Type B pancreatic cell (in vitro differentiated cells): ENCODE measurements at places on chromosomes 4 and X.
A peak's percentile ranks its signal among the peaks of the same experiment; 100 is the strongest.

DNA sequence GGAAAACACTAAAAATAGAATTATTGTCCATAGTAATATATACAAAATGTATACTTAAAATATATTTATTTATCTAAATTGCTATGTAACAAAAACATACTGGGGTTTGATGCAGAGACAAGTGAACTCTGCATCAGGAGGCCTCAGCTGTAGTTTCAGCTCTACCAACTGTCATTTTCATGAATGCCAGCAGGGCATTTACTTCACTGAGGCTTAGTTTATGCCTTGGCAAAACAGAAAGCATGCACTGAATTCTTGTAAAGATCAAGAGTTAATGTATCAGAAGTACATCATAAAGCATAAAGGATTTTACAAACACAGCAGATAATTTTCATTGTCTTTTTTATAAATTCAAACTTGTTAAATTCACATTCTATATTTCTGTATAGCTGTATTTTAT lies 577.0 kb downstream of the C4orf33 start:
- no peaks in the 10 kb centered on the region for H3K36me3 ChIP-seq
- H3K4me3 ChIP-seq, result no peak overlapping the region
- H3K27ac ChIP-seq, result no peak overlapping the region
- DNase-seq, result no peak
- H3K4me1 ChIP-seq, result no peaks in the 10 kb centered on the region
- H3K27me3 ChIP-seq, result no peaks in the 10 kb centered on the region

DNA sequence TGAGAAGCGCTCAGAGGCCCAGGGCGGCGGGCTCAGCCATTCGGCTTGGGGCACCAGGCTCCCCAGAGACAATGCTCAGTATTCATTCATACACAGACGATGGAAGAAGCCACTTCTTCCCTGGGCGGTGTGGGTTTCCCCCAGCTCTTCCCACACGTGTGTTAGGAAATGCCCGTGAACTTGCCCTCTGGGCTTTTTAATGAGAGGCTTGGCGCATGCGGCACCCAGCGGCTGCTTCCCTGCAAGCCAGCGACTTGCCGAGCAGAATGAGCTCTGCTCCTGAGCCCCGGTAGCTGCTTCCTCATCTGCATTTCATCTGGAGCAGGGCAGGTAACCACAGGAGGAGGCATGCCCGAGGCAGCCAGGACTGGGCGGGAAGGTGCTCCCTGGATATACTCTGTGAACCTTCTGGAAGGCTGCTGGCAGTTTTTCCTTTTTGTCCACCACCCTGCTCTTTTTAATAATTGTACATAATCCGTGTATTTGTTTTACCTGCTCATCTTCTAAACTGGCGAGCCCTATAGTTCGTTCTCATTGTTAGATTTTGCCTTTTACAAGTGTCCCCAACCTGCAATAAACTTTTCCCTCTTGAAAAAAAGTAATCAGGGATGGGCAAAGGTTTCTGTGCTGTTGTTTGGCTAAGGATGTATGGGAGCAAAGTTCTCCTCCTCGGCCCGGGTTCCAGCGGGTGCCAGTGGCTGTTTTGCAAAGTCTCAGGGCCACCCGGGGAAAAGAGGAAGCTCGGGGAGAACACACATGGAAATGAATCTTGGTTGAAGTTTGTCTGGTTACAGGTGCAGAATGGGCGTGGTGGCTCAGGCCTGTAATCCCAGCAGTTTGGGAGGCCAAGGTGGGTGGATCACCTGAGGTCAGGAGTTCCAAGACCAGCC lies 178.8 kb downstream of the DCLK2 start:
- peaks cover 39% of the 10 kb centered on the region for H3K36me3 ChIP-seq
- no peak for DNase-seq
- H3K27ac ChIP-seq, result peak overlapping the region; percentile 13
- peaks cover 21% of the 10 kb centered on the region for H3K4me1 ChIP-seq
- no peaks in the 10 kb centered on the region for H3K27me3 ChIP-seq

DNA sequence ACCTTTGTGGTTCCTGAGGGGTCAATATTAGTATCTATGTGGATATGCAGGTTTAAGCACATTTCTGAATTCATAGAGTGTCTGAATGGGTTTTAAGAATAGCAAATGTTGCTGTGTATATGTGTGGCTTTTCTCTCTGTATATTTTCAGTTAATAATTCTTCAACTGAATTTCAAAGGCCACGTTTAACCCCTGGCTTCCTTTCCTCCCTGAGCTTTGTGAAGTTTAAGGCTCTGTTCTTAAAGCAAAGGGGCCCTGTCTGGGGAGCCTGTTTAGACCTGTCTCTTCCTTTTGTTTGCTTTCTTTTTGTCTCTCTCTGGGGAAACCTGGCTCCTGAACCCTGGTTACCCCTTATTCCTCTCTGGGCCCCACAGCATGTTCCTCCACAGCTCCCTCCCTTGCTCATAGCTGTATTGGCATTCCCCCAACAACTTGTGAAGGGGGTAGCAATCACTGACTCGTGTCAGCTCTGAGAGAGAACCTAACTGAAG lies 139.1 kb downstream of the COL4A6 start:
- H3K27me3 ChIP-seq, result no peaks in the 10 kb centered on the region
- peak overlapping the region; percentile 68 for H3K4me3 ChIP-seq
- H3K36me3 ChIP-seq, result no peaks in the 10 kb centered on the region
- H3K27ac ChIP-seq, result peak overlapping the region; percentile 83
- H3K4me1 ChIP-seq, result peaks cover 37% of the 10 kb centered on the region

- no peaks in the 10 kb centered on the region for H3K27me3 ChIP-seq
- H3K27ac ChIP-seq, result peak overlapping the region; percentile 99
- H3K4me3 ChIP-seq, result peak overlapping the region; percentile 97
- peaks cover 10% of the 10 kb centered on the region for H3K36me3 ChIP-seq
- H3K4me1 ChIP-seq, result peaks cover 17% of the 10 kb centered on the region
Measured at GRCh38 chrX:47561659-47562151, 700 bp downstream of the ARAF start.

DNA sequence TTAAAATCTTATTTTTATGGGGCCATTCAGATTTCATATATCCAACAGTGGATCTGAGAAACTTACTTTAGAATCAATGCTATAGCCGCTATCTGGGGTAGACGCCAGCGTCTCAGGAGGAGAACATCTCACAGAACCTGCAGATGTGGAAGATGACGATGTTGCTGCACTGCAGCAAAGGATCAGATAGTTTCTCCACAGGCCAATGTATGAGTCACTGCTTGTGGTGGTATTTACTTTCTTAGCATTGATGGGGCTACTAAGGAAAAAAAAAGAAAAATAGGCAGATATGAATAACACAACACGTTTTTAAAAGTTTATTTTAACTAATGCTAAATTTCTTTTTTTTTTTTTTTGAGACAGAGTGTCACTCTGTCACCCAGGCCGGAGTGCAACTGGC lies 85.9 kb downstream of the ZAR1 start:
- H3K4me3 ChIP-seq, result no peak overlapping the region
- no peaks in the 10 kb centered on the region for H3K27me3 ChIP-seq
- H3K27ac ChIP-seq, result no peak overlapping the region
- no peaks in the 10 kb centered on the region for H3K4me1 ChIP-seq

DNA sequence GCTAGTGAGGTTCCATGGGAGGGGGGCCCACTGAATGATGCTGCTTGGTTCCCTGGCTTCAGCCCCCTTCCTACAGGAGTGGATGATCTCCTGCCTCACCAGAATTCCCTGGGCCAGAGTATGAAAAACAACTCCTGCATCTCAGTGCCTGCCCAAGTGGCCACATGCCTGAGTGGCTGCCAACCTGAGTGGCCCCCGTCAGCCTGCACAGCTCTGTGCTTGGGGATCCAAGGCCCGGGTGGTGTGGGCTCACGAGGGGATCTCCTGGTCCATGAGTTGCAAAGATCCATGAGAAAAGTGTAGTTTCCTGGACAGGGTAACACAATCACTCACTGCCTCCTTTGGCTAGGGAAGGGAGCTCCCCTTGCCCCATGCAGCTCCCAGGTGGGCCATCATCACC lies 17.1 kb downstream of the STPG2 start:
- H3K4me1 ChIP-seq, result no peaks in the 10 kb centered on the region
- no peak overlapping the region for H3K4me3 ChIP-seq
- no peak overlapping the region for H3K27ac ChIP-seq
- H3K27me3 ChIP-seq, result no peaks in the 10 kb centered on the region
- no peak for DNase-seq

DNA sequence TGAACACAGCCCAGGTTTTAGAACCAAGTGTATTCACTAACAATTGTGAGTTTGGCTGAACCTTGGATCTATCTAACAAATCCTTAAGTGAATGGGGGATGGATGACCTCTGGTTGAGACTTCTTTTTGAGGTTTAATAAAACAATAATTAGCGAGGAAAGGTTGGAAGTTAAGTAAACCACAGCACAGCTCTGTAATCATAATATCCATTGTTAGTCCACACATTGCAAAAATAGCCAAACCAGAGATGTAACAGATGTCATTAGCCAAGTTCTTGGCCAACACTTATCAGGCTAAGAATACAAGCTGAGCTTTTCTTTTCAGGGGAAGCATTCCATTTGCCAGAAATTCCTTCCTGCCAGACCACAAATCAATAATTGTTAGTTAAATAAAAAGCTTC lies 59.1 kb downstream of the FREM3 start:
- H3K4me1 ChIP-seq, result no peaks in the 10 kb centered on the region
- H3K27ac ChIP-seq, result no peak overlapping the region
- peaks cover 3% of the 10 kb centered on the region for H3K27me3 ChIP-seq
- no peaks in the 10 kb centered on the region for H3K36me3 ChIP-seq
- H3K4me3 ChIP-seq, result no peak overlapping the region
- no peak for DNase-seq

- H3K27me3 ChIP-seq, result no peaks in the 10 kb centered on the region
- H3K27ac ChIP-seq, result no peak overlapping the region
- no peak overlapping the region for H3K4me3 ChIP-seq
- H3K4me1 ChIP-seq, result no peaks in the 10 kb centered on the region
Measured at GRCh38 chr4:159871141-159871540, 768.3 kb downstream of the RAPGEF2 start.
